ENCODE measurements at places on chromosomes 3 and 15.

DNA sequence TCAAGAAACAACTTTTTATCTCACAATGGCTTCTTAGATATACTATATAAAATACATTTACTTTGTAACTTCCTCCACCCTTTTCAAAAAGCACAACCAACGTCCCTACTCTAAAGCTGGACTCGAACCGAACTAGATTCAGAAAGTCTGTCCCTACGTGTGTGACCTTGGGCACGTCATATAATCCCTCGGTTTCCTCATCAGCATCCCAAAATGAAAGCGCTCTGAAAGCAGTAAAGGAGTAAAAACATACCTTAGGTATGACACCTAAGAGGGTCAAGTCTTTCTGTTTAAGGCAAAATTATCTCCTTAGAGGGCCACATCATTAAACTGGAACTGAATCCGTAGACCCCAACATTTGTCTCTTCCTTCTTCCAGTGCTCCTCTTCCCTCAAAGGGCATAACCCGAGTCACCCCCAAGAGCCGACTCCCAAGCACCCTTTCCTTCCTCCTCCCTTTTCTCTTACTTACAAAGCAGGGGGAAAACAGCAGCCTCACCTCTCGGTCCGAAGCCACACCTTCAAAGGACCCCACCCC lies 663 bp downstream of the PDCD10 start:
- no peak for DNase-seq

DNA sequence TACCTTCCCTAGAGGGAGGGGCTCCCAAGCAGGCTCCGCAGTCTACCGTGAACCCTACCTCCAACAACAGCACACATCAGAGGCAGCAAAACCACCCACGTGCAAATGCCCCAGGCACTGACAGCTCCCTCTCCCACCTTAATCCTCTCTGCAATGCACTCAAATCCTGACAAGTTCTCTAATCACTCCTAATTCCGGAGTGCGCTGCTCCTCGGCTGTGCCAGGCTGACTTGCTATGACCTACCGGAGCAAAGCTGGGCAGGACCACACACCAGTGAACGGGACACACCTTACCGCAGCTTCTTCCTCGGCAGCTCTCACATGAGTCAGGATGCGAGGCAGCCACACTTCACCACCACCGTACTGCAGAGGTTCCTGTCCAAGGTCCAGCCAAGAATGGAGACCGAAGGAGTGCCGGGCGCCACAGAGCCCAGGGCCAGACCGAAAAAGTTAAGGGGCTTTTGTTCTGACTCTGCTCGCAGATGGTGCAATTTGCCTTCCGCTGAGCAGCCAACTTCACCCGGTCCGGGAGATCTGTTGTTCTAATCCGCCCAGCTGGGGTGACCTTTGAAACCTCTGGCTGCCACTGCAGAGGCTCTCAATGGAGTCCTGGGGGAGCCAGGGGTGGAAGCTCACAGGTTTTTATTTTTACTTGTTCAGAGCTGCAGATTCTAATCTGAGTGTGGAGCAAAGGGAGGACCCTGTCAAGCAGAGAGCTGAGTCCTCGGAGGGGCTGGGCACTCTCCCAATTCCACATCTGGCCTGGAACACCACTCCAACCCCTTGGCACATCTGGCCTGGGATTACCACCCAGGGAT lies 84.4 kb downstream of the MYLK start:
- DNase-seq = no peak

DNA sequence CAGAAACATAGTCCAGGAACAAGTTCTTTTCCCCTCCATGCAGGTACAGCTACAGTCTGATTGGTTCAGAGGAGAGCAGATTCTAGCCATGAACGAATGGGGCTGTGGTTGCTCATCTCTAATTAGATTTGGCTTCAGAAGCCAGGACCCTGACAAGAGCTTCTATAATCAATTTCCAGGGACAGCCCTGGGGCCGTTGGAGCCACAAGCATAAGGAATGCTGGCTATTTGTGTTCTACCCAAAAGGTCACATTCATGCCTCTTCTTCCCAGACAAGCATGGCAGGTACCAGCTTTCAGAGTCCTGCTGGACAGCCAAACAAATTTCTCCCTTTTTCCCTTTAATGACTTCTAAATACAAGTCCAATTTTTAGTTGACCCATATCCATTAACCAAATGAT lies 215.5 kb upstream of the LRTM1 start:
- no peak for DNase-seq

DNA sequence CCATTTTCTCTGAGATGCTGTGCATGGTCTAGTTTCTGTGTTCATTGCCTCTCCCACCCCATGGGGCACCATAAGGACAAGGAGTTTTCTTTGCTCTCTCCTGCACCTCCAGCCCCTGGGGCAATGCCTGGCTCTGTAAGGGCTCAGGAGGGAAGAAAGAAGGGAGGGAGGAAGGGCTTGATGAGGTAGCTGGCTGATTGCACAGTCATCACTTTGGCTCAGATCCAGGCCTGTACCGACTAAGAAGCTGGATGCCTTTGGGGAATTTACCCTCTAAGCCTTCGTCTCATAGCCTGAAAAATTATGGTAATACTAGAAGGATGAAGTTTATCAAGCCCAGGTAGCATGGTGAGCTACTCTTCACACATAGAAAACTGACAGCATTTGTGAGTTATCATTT lies 382.9 kb downstream of the GABRG3 start:
- no peak for DNase-seq

DNA sequence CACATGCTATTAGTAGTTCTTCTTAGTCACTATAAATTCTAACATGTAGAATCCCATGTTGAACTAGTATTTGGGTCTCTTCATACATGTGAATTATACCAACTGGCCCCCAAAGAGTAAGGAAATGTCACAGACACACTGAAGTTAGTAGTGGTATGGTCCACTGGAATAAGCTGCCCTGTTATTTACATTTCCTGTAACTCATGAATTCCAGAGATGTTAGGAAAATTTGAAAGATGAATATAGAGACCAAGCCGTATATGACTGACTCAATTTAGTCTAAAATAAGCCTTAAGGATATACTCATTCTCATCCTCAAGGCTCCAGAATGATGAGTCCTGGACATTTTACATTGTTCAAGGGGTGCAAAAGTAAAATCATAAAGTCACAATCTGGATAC lies 81.2 kb downstream of the FBXL22 start:
- no peak for DNase-seq

- DNase-seq = no peak
Measured at GRCh38 chr3:4744405-4745234, 234.6 kb upstream of the BHLHE40 start.

GRCh38 chr15:40512440-40512839 lies 41.7 kb downstream of the CHST14 start:
- DNase-seq = no peak

GRCh38 chr3:12349895-12350811 lies 61.3 kb downstream of the PPARG start:
- no peak for DNase-seq

- DNase-seq = no peak
Measured at GRCh38 chr3:106255870-106256248, 387.0 kb upstream of the CBLB start.

GRCh38 chr3:26198609-26199008 lies 408.7 kb downstream of the OXSM start:
- DNase-seq = no peak
